ENCODE measurements at places on chromosomes 7 and 10.

DNA sequence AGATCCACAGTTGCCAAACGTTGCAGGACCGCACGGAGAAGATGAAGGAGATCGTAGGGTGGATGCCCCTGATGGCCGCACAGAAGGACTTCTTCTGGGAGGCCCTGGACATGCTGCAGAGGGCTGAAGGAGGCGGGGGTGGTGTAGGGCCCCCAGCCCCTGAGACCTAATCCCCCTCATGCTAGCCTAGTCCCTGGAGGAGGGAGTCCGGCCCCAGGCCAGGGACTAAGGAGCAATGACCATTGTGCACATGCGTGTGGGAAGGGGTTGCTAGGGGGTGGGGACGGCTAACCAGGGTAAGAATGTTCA is 1.5 kb upstream of the PCOLCE start:
- no peak for DNase-seq

GRCh38 chr10:96306516-96306915 is 2.3 kb downstream of the DNTT start:
- no peak for DNase-seq

GRCh38 chr7:95304990-95305389 is 19.3 kb downstream of the PON1 start:
- DNase-seq: no peak

- DNase-seq: no peak
Observed at GRCh38 chr10:95559471-95559870, 1.7 kb downstream of the SORBS1 start.

DNA sequence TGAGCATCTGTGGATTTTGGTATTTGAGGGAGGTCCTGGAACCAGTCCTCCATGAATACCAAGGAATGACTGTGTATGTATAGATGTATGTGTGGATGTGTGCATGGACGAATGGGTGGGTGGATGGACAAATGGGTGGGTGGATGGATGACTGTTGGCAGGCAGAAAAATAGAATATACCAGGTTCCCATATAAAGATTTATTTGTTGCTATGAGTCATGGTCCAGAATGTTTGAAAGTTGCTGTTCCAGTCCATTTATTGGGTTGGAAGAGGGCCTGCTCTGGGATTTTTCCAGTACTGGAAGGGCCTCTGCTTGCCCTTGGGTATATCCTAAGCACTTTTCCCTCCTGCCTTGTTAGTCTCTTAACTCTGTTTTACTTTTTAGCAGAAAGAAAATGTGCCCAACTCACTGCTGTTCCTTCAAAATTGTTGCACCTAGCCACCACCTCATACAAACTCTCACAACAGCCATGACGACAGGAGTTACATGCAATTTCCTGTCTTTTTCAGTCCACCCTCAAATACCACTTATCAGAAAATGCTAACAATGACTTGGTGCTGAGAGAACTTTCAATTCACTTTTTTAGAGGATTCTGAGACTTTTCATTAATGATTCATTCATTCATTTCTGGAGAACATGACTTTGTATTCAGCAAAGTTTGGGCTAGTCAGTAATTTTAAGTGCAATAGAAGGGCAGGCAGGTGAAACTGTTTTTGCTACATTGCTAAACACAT is 108.1 kb downstream of the EEPD1 start:
- DNase-seq: no peak

DNA sequence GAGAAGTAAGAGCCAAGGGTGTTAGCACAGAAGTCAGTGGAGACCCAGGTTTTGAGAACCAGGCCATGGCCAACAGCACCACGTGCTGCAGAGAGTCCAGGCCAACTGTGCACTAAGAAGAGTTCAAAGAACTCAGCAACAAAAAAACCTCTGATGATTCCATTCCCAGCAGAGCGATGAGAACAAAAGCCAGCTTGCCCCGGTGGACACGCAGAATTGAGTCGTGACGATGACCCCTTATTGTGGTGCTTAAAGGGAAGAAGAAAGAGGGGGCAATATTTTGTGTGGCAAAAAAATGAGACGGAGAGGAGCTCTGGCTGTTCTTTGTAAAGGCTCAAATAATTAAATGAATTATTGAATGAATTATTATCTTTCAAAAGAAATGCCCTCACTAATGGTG is 468.3 kb upstream of the AUTS2 start:
- no peak for DNase-seq

GRCh38 chr7:20783125-20783699 is 3.5 kb downstream of the SP8 start:
- no peak for DNase-seq

DNA sequence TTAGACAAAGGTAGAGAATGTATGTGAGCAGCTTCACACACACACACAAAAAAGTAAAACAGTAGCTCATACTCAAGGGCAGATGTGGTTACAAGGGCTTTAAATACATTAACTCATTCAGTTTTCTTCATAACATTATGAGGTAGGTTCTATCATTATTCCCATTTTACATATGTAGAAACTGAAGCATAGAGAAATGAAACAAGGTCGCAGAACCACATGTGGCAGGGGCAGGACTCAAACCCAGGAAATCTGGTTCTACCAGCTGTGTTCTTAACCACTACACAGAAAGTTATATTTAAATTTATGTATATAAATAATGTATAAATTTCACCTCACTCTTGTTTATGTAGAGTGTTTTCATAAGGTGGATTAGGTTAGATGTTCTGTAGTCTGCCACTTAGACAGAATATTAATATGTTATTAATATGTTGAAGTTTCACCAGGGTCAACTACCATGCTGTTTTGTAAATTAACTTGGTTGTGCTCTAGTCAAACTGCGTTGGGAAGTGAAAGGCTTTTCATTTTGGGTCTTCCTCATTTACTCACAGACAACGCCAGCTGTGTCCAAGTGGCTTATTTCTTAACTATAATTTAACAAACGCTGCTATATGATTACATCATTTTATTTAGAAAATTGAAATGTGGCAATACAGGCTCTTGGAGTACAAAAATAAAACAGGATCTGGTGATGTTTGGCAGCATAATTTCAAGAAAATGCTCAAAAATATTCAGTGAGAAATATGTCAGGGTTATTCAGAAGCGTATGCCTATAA is 138.4 kb downstream of the MDFIC start:
- DNase-seq: no peak

DNA sequence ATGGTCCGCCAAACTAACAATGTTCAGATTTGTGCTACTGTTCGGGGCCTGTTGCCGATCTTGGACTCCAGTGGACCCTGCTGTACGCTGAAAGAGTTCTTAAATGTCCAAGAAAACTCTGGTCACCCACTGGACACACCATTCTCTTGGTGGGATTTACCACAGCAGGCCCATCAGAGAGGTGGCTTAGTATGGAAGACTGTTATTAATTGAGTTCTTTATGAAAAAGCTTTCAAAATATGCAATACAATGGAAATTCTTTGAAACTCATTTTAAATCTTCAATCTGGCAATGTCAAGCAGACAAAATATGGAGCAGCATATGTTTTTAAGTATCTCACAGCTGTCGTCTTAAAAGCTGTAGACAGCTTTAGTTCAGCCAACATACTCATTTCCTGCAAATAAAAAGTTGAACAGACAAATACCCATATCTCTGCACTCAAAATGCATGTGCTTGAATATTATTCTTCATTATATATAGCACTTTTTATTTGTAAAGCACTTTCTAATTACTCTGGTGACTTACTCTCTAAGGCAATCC is 37.4 kb upstream of the GRM8 start:
- DNase-seq: no peak

DNA sequence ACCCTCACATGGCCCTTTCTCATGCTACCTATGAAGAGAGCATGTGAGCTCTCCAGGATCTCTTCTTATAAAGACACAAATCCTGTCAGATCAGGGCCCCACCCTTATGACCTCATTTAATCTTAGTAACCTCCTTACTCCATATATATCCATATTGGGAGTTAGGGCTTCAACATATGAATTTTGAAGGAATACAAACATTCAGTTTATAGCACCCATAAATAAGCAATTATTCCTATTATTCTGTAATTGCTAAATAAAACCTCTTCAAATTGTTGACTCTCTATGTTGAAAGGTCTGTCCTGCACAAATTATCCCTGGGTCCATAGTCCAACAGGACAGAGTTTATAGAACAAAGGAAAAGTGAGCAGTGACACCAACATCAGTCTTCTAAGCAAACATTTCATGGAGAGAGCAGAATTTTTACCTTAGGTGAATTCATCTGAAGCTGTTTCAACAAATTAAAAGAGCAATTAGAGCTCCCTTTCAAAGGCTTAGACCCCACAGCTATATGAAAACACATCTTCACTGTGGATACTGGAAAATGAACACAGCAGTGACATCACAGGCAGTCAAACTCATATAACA is 12.2 kb downstream of the DOCK4 start:
- DNase-seq: no peak

GRCh38 chr7:17304926-17305325 is 6.5 kb downstream of the AHR start:
- DNase-seq: no peak

- DNase-seq: no peak
Observed at GRCh38 chr7:51273360-51273759, 43.2 kb downstream of the COBL start.

DNA sequence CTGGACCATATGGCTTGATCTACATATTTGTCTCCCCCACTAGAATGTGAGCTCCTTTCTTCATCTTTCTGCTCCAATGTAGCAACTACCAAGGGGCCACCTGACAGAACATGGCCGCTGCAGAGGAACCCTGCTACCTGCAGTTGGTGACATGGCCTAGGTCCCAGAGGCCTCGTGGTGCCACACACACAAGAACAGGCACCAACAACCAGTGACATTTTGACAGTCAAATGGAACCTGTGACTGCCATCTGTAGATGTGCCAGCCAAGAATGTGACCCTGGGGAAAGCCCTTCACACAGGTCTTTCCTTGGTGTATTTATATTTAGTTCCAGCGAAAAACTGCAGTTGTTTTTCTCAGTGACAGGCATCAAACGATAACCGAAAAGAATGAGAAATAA is 67.9 kb upstream of the ANKRD1 start:
- no peak for DNase-seq

- no peak for DNase-seq
Observed at GRCh38 chr7:44750921-44751571, 2.4 kb downstream of the ZMIZ2 start.

GRCh38 chr7:29454464-29454863 is 109.2 kb upstream of the PRR15 start:
- DNase-seq: no peak

All from C1 segment of cervical spinal cord (tissue), 14 donors.